Activated B cell treated with CpG ODN at 0.5 μM for 24 hours (primary cell): ENCODE measurements at places on chromosomes 6 and 20.

GRCh38 chr6:168136001-168136400, 57.0 kb upstream of the FRMD1 start:
- DNase-seq, result no peak

DNA sequence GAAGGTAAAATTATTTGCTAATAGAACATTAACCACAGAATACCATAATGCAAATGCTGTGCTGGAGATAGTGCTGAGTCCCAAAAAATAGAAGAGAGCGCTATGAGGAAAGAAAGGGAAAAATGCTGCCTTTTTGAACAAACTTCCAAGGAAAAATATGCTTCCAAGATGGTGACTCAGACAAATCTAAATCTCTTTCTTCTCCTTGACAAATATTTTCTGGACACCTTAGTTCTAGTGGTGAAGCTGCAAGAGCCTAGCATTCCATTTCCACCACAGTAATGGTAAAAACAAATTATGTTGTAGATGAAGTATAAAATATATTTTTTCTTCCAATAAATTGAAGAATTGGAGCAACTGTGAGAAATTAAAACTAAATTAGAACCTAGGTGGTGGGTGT, 155.6 kb upstream of the TBX18 start:
- DNase-seq, result no peak

DNA sequence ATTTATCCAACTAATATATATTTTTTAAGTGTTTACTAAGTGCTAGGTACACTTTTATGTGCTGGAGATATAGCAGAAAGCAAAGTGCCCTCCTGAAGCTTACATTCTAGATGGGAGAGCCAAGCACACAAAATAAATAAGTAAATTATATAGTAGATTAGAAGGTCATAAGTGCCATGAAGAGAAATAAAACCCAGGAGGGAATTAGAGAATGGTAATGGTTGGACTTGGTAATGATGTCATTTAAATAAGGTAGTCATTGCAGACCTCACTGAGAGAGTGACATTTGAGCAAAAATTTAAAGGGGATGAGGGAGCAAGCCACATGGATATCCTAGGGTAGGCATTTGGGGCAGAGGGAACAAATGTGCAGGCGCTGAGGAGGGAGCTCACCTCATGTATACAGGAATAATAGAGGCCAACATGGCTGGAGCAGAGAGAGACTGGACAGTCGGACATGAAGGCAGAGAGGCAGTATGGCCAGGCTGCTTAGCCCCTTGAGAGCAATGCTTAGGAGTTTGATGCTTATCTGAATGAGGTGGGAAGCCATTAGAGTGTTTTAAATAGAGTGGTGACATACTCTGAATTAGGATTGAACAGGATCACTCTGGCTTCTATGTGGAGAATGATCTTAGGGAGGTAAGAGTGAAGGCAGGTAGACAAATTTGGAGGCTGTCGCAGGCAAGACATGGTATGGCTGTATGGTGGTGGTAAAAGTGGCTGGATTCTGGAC, 14.1 kb downstream of the DSE start:
- DNase-seq, result no peak

- DNase-seq, result no peak
These were observed 37.5 kb upstream of the FAM8A1 start for GRCh38 chr6:17562636-17563035.

DNA sequence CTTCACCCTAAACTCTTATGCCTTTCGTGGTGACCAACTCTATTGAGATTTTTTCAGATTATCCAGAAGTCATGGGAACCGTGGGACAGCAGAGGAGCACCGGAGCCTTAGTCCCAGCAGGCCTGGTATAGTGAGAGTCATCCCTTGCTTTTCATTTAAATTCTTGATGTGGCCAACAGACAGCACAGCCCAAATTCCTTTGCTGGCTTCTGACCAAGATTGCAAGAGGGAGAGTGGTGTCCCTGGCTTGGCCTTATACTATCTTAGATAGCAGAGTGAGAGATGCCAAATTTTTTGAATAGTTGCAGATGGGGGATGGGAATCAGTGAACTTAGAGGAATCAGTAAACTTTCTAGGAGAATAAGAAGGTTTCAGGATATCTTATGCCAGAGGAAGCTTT, 7.8 kb downstream of the STX11 start:
- no peak for DNase-seq

DNA sequence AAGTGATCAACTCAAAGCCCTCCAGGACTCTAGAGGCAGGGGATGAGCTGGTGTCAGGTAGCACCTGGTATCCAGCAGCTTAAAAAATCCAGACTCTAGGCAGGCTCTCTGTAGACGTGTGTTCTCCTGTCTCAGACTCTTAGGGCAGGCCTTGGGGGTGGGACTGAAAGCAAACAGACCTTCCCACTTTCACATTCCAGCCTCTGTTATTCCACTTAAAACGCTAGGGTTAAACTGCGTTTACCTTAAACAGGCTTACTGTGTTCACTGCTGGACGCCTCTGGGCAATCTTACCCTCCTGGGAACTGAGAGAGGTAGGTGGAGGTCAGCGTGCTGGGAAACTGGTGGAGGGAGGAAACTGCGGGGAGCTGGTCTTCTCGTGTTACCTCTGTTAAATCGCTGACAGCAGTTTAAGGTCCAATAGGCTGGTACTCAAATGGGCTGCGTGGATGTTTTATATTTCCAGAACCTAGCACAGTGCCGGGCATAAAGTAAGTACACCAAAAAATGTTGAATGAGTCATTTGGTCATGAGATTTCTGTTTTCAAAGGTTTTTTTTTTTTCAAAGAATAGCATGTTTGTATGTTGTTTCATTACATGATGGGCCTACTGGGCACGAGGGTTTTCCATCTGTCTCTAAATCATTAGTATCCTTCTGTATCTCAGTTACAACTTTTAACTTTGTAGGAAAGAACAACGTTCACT, at the start of gene GCNT2:
Gene GCNT2, plus strand, starts transcription at position 248 of the 705 bp plus-strand sequence. CDS start 7,561 bp downstream, outside the sequence.
- DNase-seq, result no peak

- DNase-seq, result no peak
These were observed 124.0 kb downstream of the MMUT start for GRCh38 chr6:49339096-49339495.

GRCh38 chr6:20265842-20266241, 53.6 kb upstream of the MBOAT1 start:
- DNase-seq, result no peak

DNA sequence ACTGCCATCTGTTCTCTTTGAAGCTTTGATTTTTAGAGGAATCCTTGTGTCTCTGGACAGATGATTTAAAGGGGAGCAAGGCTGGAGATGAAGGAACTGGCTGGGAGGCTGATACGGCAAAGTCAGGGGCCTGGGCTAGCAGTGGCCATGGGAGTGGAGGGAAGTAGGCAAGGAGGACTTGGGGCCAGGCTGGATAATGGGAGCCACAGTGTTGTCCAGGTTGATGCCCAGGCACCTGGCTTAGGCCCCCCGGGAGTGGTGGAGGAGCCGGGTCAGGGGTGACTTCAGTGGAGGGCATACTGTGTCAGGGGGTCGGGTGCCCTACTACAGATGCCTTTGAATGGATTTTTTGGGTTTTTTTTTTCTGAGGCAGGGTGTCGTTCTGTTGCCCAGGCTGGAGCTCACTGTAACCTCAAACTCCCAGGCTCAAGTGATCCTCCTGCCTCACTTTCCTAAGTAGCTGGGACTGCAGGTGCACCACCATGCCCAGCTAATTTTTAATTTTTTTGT, 45.0 kb downstream of the EFCAB8 start:
- no peak for DNase-seq

DNA sequence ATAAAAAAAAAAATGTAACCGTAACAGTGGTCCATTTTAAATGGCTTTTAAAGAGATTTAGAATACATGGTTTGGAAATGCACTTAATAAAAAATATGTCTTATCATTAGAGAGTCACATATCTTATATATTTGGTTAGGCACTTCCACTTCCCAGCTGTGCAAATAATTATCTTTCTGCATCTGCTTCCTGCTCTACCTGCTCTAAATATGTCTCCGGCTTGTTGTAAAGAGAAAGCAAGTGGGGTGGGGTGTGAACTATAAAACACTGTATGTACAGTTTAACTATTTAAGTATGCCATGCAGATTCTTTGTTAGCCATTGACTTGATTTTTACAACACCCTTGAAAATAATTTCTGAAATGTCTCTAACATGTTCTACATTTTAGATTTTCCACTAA, 106.3 kb downstream of the NKAIN2 start:
- DNase-seq, result no peak

GRCh38 chr20:24565835-24566351, 96.5 kb downstream of the SYNDIG1 start:
- no peak for DNase-seq
